ENCODE measurements at places on chromosomes 13 and 19.

DNA sequence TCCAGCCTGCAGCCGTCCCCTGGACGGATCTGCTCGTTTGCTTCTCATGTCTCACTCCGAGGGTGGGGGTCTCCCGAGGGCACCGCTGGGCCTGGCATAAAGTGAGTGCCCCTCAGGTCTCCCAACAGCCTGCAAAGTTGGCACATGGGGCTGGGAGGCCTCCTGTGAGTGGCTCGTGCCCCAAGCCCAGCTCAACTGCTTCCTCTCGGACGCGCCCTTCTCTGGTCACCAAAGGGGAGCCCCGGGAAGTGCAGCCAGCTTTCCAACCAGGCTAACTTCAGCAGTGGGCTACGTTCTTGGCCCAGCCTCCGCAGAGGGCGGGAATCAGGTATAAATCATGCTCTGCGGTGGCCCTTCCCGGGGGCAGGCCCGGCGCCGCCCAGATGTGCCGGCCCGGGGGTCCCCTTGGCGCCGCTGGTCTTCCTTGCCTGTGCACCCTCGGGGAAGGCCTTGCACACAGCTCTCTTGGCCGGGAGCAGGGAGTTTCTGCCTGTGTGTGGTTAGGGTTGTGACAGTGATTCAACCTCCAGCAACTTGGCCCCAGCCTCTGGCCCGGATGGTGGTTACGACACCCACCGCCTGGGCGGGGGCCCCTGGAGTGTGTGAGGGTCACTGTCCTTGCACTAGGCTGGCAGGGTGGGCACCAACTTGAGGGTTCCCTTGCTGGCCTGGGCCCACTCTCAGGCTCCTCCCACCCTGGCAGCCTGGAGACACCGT, 20.7 kb downstream of the CEBPG start:
- DNase-seq: no peak

GRCh38 chr19:49097453-49098288, 12.4 kb downstream of the SNRNP70 start:
- DNase-seq: peak; percentile 49

GRCh38 chr19:53980539-53981375, 10.7 kb upstream of the CACNG6 start:
- no peak for DNase-seq

GRCh38 chr19:35076657-35077056, 35.1 kb downstream of the HPN start:
- no peak for DNase-seq

Measured in HFF-Myc (cell line).